ENCODE measurements at places on chromosomes 4 and X. TPM values are rescaled to one million over a fixed set of nuclear protein-coding genes. Genes with fewer than 3 reads are reported as not detected.
A peak's percentile ranks its signal among the peaks of the same experiment; 100 is the strongest.

DNA sequence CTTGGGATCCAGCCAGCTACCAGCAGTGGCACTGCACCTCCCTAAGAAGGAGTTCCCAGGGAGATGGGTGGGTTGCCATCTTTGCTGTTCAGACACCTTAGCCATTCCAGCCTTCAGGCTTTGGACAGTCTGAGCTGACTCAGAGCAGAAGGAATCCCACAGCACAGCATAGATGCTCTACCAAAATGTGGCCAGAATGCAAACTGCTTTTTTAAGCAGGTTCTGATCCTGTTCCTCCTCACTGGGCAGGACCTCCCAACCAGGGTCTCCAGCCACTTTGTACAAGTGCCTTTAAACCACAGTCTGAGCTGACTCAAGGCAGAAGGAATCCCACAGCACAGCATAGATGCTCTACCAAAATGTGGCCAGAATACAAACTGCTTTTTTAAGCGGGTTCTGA is 209.0 kb downstream of the NPNT start:
- no peaks in the 10 kb centered on the region for H3K27me3 ChIP-seq
- H3K4me1 ChIP-seq: no peaks in the 10 kb centered on the region
- DNase-seq: no peak
- no peak overlapping the region for H3K4me3 ChIP-seq

The XAGE1A gene
- total RNA-seq: not detected

DNA sequence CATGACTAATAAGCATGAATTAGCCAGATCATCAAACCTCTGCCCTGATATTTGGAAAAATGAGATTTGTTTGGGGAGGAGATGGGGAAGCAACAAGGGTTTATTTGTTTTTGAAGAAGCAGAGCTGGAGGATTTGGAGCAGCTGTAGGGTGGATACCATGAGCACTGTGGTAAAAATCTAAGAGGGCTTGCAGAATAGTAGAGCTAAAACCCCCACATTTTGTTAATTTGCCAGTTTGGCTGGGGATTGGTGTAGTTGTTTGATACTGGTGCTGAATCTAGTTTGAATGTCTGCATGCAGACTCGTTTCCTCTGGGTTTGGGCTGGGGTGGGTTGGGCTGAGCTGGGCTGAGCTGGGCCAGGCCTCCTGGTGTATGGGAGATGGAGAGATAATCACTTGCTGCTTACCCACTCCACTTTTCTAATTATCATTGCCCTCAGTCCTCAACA is 43.7 kb downstream of the SMAD1 start:
- no peak overlapping the region for H3K4me3 ChIP-seq
- H3K4me1 ChIP-seq: peaks cover 8% of the 10 kb centered on the region
- no peaks in the 10 kb centered on the region for H3K36me3 ChIP-seq
- DNase-seq: no peak
- no peaks in the 10 kb centered on the region for H3K27me3 ChIP-seq

GRCh38 chr4:80711956-80712355 is 318.6 kb upstream of the BMP3 start:
- H3K27ac ChIP-seq: no peak overlapping the region
- DNase-seq: no peak
- no peaks in the 10 kb centered on the region for H3K36me3 ChIP-seq
- no peaks in the 10 kb centered on the region for H3K27me3 ChIP-seq

The SSX1 gene
- total RNA-seq: not detected

DNA sequence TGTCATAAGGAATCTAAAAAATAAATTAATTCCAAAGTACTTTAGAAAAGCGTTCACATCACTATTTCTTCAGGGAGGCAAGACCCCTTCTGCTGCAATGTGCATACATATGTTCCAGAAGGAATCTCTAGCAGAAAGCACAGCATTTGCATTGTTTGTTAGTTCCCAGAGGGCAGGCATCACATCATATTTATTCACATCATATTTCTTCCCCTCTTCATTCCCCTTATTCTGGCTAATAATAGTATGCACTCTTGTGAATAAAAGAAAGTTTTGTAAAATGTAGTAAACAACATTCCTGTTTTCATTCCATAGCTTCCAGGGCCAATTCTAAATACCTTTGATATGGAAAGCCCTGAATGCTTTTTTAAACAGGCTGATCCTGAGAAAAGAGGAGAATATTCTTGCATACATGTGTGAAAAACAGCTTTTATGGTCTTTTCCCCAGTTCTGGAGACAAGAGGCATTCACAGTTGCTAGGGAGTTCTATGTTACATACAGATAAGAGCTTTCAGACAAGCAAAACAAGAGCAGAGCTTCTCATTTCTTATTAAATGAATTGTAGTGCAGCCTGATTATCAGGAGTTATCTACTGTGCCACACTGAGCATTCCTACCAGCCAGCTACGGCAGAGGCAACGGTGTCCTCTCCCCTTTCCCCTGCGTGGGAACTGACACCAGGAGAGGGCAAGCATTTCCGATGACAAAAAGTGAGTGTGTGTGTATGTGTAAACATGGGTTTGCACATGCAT is 15.2 kb downstream of the GATB start:
- H3K27ac ChIP-seq: no peak overlapping the region
- peaks cover 8% of the 10 kb centered on the region for H3K4me1 ChIP-seq
- no peak overlapping the region for H3K4me3 ChIP-seq

GRCh38 chr4:113881256-113881655 is 98.2 kb downstream of the ARSJ start:
- H3K27ac ChIP-seq: no peak overlapping the region
- DNase-seq: peak; percentile 36
- H3K4me3 ChIP-seq: no peak overlapping the region
- no peaks in the 10 kb centered on the region for H3K36me3 ChIP-seq
- H3K27me3 ChIP-seq: no peaks in the 10 kb centered on the region
- peaks cover 19% of the 10 kb centered on the region for H3K4me1 ChIP-seq

The NAT8L gene
- 0.12 TPM for total RNA-seq

GRCh38 chrX:37967714-37968113 is 38.6 kb upstream of the SYTL5 start:
- no peaks in the 10 kb centered on the region for H3K27me3 ChIP-seq
- H3K27ac ChIP-seq: no peak overlapping the region
- H3K4me1 ChIP-seq: no peaks in the 10 kb centered on the region
- no peaks in the 10 kb centered on the region for H3K36me3 ChIP-seq
- DNase-seq: no peak

The FHDC1 gene
- total RNA-seq: 0.12 TPM

DNA sequence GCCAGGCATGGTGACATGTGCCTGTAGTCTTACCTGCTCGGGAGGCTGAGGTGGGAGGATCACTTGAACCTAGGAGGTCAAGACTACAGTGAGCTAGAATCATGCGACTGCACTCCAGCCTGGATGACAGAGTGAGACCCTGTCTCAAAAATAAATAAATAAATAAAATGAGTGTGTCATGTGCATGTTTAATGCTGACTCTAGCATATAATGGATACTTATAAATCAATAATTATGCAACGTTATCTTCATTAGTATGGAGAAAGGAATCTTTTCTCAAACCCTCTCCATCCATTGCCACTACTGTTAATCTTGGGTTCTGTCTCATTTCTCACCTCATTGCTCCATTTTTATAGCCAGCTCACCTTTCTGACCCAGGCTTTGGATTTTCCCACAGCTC is 189.5 kb upstream of the RPL34 start:
- H3K36me3 ChIP-seq: no peaks in the 10 kb centered on the region
- no peak overlapping the region for H3K4me3 ChIP-seq
- no peaks in the 10 kb centered on the region for H3K4me1 ChIP-seq
- no peaks in the 10 kb centered on the region for H3K27me3 ChIP-seq
- no peak overlapping the region for H3K27ac ChIP-seq

The SHROOM3 gene
- 14.9 TPM for total RNA-seq

The UNC5C gene
- total RNA-seq: 0.44 TPM

GRCh38 chr4:6668391-6668790 is 25.3 kb upstream of the S100P start:
- DNase-seq: no peak
- no peak overlapping the region for H3K27ac ChIP-seq
- H3K36me3 ChIP-seq: no peaks in the 10 kb centered on the region
- H3K4me1 ChIP-seq: no peaks in the 10 kb centered on the region

The C4orf54 gene
- total RNA-seq: not detected

GRCh38 chr4:21819086-21819485 is 129.5 kb downstream of the KCNIP4 start:
- no peaks in the 10 kb centered on the region for H3K27me3 ChIP-seq
- H3K4me3 ChIP-seq: no peak overlapping the region
- no peak overlapping the region for H3K27ac ChIP-seq
- no peaks in the 10 kb centered on the region for H3K4me1 ChIP-seq
